Occipital lobe (tissue), 3 donors: ENCODE measurements at places on chromosomes 16 and 17.

GRCh38 chr16:85514598-85515318 is 98.4 kb upstream of the GSE1 start:
- peak; percentile 53 for DNase-seq

DNA sequence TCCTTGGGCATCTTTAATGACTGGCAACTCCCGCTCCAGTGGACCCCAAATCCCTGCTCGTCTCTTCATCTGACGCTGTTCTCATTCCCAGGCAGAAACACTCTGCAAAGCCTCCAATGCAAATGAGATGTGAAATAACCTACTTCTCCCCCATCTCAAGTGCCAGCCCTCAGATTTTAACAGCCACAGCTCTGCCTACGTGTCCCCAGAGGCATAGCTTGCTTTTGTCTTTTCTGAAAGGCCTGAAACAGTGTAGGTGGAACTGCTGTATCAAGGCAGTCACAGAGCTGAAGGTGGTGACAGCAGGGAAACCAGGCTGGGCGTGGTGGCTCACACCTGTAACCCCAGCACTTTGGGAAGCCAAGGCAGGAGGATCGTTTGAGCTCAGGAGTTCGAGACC is 14.7 kb downstream of the RPH3AL start:
- peak; percentile 53 for DNase-seq

DNA sequence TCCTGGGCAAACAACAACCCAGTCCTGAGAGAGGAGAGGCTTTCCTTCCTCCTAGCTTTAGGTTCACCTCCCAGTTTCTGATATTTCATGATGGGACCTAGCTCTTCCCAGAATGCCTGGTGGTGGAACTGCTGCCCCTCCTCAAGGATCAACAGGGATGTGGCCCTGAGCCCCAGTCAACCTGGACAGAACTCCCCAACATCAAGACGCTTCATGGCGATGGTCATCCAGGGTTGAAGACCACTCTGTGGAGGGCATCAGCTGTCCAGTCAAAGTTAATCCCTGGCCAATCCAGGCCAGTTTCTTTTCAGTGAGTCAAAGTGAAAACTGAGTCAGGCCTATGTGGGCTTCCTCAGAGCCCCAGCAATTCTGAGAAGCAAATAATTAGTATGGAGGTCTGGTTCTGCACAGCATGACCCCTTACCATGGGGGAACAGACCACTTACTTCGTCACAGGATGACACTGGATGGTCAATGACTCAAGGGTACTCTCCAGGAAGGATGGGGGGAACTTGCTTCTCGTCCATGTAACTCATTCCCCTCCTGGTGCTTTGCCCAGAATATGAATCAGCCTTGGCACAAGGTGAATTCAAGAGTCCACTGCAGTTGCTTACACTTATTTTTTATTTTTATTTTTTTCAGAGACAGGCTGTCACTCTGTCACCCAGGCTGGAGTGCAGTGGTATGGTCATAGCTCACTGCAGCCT is 14.7 kb upstream of the XYLT2 start:
- DNase-seq = no peak

- DNase-seq = no peak
Observed at GRCh38 chr16:52553322-52553721, 6.4 kb upstream of the TOX3 start.

- peak; percentile 4 for DNase-seq
Observed at GRCh38 chr17:42067371-42068091, 17.1 kb upstream of the C17orf113 start.

GRCh38 chr17:17466511-17466910 is 10.3 kb upstream of the MED9 start:
- no peak for DNase-seq

DNA sequence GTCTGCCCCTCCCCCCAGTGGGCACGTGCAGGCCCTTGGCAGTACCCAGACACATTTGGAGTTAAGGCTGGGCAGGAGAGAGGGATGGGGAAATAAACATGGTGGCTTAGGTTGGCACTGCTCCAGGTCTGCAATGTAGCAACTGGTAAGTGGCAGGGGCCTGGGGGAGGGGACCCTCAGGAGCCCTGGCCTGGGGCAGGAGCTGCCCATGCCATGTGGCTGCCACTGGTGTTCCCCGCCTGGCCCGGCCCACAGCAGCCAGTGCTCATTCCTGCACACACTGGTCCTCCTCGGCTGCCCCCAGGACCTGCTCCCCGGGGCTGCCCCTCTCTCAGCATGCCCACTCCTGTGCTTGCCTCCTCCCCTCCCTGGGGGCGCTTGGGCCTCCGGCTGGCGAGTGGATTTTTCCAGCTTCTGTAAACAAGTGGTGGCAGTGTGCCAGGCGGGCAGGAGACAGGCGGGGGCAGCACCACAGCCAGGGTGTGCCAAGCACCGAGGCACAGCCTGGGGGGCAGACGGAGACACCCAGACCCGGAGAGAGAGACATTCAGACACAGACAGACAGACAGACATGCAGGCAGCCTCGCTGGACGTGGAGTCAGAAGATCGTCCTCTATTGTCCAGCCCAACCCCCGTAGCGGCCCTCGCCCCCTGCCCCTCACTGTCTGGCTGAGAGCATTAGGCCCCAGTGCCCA is 9.4 kb downstream of the THRA start:
- peak; percentile 87 for DNase-seq

GRCh38 chr16:48383877-48384519 is 1.2 kb downstream of the SIAH1 start:
- DNase-seq = no peak

DNA sequence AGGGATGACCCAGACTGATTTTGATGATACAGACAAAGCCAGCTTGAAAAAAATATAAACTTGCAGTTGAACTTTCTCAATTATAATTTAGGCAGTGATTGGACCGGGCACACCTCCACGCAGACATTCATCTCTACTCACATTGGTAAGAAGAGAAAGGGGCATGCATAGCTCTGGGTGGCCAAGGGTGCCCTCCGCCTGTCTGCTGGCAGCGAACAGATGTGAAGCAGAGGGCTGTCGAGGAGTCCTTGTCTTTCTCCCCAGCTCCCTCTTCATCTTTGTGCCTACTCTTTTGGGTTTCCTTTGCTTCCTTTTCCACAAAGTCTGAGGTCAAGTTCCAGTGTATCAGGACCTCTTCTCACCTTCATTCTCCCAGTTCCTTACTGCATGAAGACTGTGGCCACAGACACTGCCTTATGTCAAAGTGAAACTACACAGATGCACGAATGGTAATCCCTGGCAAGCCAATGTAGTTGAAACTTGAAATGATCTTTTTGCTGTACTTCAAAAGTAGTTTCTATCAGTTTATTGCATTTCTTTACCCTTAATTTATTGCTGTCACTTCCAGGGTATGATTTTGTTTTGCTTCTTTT is 343.7 kb upstream of the SOX9 start:
- DNase-seq = no peak

DNA sequence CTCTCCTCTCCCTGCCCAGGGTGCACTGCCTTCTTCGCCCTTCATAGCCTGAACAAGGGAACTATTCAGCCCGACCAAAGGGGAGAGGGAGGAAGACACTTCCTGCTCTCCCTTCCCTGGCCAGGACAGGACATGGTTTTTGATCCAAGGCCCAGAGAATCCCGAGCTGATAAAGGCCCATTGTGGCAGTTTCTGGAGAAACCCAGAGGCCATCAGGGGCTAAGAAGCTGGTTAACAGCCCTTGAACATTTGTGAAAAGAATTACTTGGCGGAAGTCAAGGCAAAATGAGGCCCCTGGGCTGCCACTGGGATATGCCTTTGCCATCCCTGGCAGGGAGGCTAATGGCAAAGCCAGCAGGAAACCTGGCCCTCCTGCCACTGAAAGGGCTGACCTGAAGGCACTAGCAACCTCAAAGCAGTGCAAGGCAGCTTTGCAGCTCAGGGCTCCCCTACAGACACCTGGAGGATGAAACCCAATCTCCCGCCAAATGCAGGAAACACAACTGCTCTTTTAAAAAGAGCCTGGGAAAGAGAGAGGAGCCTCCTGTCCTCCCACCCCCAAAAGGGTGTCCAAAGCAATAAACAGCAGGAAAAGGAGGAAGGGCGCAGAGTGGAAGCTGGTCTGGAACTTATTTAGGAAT is 12.6 kb downstream of the PHB1 start:
- peak; percentile 21 for DNase-seq

DNA sequence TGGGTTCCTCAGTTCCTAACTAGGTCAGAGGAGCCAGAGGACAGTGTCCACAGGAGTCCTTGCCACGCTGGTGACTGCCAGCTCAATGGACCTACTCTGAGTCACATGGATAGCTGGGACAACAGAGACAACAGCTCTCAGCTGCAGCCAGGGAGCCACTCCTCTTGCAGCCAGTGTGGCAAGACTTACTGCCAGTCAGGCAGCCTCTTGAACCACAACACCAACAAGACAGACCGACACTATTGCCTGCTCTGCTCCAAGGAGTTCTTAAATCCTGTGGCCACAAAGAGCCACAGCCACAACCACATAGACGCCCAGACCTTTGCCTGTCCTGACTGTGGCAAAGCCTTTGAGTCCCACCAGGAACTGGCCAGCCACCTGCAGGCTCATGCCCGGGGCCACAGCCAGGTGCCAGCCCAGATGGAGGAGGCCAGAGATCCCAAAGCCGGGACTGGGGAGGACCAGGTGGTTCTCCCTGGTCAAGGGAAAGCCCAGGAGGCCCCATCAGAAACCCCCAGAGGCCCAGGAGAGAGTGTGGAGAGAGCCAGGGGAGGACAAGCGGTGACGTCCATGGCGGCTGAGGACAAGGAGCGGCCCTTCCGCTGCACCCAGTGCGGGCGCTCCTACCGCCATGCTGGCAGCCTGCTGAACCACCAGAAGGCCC is 6.7 kb downstream of the ZNF646 start:
- no peak for DNase-seq

GRCh38 chr17:20993863-20994778 is 48.7 kb downstream of the USP22 start:
- no peak for DNase-seq

DNA sequence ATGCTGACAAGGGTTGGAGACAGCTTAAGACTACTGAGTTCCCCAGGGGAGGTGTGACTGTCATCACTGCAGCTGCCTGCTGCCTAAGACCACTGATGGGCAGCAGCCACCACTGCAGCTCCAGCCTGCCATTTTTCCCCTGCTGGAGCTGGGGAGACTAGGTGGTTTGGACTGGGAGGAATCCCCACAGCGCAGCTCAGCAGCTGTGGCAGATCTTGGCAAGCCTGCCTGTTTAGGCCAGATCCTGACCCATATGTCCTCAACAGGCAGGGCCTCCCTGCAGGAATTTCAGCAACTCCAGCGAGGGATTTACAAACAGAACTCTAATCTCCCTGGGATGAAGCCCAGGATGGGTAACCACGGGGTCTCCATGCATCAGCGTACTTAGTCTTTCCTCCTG is 356.4 kb upstream of the TOM1L1 start:
- no peak for DNase-seq

DNA sequence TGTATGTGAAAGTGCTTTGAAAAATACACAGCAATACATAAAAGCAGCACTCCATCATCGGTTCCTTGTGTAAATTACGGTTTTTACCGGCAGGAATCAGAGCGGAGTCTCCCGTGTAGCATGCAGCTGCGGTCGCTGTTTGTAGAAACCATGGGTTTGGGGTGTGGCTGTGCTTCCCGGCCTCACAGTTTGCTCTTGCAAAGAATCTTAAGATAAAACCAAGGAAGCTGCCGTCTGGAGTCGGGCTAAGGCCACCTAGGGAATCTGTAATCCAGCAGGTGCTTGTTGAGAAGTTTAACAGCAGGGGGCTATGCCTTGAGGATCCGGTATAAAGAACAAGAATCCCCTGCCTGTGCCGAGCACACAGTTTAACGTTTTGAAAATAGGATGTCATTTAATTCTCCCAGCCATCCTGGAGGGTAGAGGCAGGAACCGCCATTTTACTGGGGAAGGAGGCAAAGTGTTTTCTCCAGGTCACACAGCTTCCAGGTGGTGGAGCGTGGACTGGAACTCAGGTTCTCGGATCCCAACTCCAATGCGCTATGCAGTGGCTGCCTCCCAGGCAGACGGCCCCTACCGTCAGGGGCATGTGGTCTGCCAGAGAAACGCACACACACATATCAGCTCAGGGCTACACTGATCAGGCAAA is 6.0 kb upstream of the TLCD3A start:
- DNase-seq = no peak

DNA sequence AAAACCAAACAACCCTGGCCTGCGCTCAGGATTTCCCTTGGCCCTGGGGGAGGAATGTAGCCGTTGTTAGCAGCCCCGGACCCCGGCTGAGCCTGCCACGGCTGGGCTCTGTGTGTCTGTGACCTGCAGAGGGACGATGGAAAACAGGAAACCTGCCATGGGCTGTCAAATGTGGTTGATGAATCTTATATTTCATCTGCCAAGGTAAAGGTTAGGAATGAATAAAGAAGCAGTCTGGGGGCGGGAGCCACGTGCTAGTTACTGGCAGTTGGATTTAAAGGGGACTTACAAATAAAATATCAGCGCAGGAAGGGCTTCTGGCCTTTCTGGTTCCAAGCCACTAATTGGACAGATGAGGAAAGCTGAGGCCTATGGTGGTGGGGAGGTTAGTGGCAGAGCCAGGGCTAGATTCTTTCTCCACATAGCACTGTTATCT is at the start of gene KRT23:
Gene KRT23, minus strand, starts transcription at position 263 of the 436 bp plus-strand sequence. CDS start 1,043 bp downstream, outside the sequence.
- DNase-seq = no peak

DNA sequence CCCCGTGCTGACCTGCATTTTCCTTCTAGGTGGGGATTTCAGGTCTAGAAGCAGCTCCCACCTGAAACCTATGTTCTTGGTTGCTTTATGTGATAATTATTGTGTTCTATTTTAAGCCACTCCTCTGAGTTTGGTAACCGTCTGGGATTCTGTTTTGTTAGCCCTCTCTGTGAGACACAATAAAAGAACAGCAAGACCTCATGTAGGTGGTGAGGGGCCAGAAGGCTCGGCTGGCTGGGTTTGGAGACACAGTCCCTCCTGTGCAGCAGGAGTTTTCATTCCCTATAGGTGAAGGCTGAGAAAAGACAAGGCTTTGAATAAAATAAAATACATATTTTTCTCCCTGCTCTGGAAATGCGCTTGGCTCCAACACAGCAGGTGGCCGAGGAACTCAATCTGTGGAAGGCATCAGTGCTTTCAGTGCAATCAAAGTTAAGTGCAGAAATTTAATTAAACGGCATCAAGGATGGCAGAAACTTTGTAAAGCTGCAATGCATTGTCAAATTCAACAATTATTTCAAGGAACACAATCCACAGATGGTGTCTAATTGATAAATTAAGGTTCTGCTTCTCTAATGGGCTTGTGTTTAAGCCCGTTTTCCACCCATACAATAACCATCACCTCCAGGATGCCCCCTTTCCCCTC is 107.8 kb downstream of the MSI2 start:
- DNase-seq = no peak

GRCh38 chr16:8396463-8396862 is 193.8 kb downstream of the TMEM114 start:
- DNase-seq = no peak

GRCh38 chr17:14209215-14209614 is 27.4 kb downstream of the CDRT15 start:
- DNase-seq = no peak

- DNase-seq = no peak
Observed at GRCh38 chr16:67053767-67054334, 24.9 kb downstream of the CBFB start.
